ENCODE measurements at places on chromosomes 1 and 21.

GRCh38 chr1:28301368-28302174, 27.3 kb upstream of the MED18 start:
- DNase-seq = no peak

DNA sequence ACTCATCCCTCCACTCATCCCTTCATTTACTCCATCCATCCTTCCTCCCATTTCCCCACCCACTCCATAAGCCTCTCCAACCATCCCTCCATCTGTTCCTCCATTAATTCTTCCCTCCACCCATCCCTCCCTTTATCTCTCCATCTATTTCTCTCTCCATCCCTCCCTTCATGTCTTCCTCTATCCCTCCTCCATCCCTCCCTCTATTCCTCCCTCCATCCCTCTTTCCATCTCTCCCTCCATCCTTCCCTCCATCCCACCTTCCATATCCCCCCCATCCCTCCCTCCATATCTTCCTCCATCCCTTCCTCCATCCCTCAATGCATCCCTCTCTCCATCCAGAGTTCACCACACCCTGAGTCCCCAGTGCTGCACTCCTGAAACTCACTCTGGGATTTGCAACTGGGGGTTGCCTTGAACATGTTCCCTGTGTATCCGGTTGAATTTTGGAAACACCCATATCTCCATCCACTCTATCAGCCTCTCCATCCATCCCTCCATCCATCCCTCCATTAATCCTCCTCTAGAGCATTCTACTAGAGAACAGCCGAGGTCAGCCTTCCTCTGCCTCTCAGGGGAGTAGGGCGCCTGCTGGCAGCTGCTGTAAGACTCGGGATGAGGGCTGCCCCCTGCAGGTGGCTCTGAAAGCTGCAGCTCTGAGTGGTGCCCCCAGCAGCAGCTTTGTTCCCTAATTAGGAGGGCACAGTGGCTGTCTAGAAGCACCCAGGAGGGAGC, 39.4 kb downstream of the ABCG1 start:
- DNase-seq = peak; percentile 88

GRCh38 chr1:114641377-114641776, 28.5 kb downstream of the DENND2C start:
- no peak for DNase-seq

GRCh38 chr1:20400341-20401177, 85.5 kb downstream of the CAMK2N1 start:
- DNase-seq = no peak

DNA sequence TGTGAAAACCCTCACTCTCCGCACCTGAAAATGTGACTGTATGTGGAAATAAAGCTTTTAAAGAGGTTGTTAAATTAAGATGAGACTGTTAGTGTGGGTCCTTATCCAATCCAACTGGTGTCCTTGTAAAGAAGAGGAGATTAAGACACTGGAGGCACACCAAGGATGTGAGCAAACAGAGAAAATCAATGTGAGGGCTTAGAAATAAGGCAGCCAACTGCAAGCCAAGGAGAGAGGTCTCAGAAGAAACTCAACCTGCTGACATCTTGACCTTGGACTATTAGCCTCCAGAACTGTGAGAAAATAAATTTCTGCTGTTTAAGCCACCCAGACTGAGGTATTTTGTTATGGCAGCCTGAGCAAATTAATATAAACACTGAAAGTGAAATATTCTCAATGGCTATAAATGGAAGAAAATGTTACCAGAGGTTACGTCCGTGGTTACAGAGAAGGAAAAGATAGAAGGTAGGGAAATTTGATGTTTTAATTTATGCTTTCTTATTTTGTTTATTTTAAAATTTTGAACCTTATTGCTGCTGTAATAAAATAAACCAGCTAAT, 22.4 kb upstream of the WLS start:
- DNase-seq = no peak
